ENCODE measurements at places on chromosomes 2 and 18.

DNA sequence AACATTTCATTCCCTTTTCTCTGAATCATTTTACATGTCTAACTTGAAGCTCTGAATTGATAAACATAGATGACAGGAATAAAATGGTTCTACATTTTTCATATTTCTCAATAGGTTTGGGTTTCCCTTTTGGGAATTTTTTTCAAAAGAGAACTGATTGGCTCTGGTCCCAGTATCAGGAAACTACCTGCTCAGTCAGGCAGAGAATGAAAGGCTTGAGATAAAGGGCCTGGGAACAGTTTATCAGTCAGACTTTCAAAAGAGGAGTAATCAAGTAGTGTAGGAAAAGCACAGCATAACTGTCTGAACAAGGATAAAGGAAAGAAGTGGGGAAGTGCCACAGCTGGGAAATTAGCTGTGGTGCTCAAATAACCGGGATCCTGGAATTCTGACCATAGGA lies 28.3 kb upstream of the CCL20 start:
- DNase-seq, result no peak

- no peak for DNase-seq
These were observed 173.7 kb upstream of the HNRNPA3 start for GRCh38 chr2:177038787-177039484.

GRCh38 chr2:167212014-167212648 lies 323.9 kb downstream of the XIRP2 start:
- DNase-seq, result no peak

DNA sequence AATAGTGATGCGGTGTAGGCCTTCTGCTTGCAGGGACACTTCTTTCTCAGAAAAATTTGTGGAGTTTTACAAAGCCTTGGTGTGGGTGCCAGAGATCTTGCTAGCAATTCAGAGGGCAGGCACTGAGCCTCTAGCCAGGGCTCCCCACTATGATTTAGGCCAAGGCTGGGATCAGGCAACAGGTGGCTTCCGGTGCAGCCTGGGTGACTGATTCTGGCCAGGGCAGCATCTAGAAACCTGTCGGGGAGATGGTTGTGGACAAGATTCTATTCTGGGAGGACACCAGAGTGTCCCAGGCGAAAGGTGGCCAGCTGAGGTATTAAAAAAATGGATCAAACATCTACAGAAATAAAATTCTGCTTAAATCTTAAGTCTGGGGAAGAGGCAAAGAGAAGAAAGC lies 21.5 kb upstream of the TNP1 start:
- no peak for DNase-seq

DNA sequence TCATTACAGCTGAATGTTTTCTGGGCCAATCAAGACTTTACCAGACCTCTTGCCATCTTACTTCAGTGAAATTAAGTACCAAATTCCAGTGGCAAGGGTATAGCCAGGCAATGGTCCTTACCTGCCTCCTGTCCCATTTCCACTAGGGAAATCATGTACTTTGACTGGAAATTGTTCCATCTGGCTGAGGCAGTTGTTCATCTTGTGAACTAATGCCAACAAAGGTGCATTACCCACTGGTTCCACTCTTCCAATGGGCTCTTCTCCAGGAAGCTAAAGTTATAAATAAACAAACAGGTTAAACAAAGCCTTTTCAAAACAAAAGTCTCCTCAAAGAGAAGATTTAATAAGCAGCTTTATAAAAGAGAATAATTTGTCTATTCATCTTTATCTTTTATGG lies 80.7 kb upstream of the DNER start:
- no peak for DNase-seq

DNA sequence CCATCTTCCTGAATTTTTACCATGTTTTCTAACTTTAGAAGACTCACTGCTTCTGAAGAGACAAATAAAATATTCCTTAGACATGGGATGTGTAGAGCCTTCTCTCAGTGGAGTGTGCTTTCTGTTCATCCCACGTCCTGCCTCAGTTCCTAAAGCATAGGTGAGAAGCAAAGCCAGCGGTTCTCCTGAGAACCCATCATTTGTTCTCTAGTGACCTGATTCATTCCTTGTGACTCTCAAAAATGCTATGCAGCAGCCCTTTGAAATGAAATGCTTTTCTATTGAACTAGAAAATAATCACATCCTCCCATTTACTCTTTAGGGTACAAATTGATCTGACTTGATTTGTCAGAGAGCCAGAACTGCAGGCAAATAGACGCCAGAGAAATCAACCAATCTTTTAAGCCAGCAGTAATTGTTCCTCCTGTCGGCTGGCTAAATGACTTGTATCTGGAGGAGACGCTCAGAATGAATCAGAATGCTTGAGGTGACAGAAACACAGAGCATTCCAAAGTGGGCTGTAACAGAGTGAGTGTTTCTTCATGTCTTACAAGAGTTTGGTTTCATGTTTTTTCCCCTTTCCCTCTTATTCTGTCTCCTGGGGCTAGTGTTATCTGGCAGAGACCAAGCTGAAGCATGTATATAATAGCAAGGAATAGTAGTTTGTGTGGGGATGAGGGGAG lies 81.3 kb upstream of the TMEM178A start:
- DNase-seq, result no peak

- no peak for DNase-seq
These were observed 6.0 kb downstream of the CAVIN2 start for GRCh38 chr2:191840921-191841320.

GRCh38 chr2:241561832-241562231 lies 3.3 kb downstream of the BOK start:
- DNase-seq, result no peak

DNA sequence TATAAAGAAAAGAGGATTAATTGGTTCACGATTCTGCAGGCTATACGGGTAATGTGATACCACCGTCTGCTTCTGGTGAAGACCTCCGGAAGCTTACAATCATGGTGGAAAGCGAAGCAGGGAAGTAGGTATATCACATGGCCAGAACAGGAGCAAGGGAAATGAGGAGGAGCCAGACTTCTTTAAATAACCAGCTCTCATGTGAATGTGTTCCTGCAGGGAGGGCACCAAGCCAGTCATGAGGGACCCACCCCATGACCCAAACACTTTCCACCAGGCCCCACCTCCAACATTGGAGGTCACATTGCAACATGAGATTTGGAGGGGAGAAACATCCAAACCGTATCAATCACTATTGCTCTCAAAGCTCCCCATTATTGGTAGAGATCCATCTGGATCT lies 61.8 kb downstream of the EFEMP1 start:
- no peak for DNase-seq

- peak; percentile 10 for DNase-seq
These were observed 28.9 kb upstream of the CNOT11 start for GRCh38 chr2:101223814-101224231.

GRCh38 chr18:28175930-28176697 lies 816 bp downstream of the CDH2 start:
- no peak for DNase-seq

- no peak for DNase-seq
These were observed 175.9 kb upstream of the FN1 start for GRCh38 chr2:215611609-215612386.

DNA sequence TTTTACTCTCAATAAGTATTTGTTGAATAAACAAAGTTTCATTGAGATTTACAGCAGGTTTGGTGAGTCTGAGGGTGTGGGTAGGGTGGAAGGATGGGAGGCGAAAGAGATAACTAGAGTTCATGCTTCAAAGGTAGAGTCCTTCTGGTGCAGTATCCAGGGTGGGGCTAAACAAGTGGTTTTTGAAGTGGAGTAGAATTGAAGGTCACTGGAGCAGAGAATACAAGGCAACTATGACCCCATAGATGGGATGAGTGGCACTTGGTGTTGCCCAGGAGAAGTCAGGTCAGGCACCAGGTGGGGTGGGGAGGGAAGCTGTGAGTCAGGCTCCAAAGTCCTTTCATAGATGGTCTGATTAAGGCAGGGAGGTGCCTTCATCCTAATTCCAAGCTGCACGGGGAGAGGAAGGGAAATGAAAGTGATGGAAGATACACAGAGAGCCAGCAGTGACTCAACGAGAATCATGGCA lies 6.6 kb upstream of the CAB39 start:
- DNase-seq, result no peak

- DNase-seq, result no peak
These were observed 152.5 kb downstream of the TSN start for GRCh38 chr2:121907928-121908327.

- DNase-seq, result no peak
These were observed 107.9 kb downstream of the CCDC85A start for GRCh38 chr2:56291711-56292110.

DNA sequence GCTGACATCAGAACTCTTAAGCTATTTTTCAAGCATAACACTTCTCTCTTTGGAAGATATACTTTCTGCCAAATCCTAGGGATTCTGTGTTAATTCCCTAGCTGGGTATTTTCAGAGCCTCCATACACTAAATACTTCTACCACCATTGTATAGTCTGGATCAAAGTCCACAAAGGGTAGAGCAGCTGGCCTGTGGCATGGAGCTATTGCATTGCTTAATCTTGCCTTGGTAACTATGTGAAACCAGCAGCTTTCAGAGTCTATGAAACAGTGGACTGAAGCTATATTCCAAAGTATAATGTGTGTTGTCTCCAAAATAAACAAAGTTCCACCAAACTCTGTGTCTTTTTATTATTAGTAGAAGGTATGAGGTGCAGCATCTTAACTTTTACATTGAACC lies 296.9 kb upstream of the CDH19 start:
- no peak for DNase-seq

DNA sequence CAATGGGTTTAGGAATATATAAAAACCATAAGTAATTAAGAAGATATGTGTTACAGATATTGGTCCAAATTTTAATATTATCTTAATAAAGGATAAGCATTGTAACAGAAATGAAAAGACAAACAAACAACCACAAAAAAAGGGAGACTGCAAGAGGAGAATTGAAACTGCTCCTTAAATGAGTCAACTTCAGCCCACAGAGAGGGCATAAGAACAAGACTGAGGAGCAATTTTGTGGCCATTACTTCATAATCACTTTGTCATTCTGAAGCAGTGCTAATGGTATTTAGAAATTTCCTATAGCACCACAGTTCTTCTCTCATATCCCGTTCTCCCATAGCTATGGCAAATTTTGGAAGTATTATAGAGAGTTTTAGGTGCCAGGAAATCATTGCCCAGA lies 193.2 kb upstream of the HNMT start:
- DNase-seq, result no peak

DNA sequence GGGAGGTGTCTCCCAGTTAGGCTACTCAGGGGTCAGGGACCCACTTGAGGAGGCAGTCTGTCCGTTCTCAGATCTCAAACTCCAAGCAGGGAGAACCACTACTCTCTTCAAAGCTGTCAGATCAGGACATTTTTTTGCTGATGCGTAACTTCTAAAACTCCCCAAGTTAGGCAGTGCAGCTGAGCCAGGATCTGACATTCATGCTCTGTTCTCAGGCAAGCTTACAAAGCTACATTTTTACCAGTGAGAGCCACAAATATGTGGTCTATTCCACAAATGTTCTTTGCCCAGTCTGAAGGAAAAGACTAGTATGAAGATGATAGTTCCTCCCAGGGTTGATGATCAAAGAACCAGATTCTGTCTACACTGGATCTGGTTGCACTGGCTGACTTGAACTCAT lies 184.1 kb downstream of the MTCL1 start:
- DNase-seq, result no peak

DNA sequence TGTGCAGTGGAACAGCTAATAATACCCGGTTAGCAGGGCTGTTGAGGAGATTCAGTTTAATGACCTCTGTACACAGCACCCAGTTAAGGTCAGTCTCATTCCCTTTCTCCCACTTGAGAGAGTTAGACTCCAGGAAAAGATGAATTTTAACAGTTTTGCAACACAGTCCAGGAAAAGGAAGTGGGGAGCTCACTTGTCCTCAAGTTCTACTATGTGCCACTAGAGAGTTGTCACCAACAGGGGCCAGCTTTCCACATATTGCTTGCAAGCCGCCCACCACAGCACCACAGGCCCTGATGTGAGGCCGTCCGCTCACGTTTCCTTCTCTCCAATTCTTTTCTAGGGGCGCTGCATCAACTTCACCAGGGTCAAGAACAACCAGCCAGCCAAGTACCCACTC lies 142.1 kb downstream of the GFPT1 start:
- no peak for DNase-seq

- no peak for DNase-seq
These were observed 155.8 kb upstream of the WDSUB1 start for GRCh38 chr2:159442159-159442852.

DNA sequence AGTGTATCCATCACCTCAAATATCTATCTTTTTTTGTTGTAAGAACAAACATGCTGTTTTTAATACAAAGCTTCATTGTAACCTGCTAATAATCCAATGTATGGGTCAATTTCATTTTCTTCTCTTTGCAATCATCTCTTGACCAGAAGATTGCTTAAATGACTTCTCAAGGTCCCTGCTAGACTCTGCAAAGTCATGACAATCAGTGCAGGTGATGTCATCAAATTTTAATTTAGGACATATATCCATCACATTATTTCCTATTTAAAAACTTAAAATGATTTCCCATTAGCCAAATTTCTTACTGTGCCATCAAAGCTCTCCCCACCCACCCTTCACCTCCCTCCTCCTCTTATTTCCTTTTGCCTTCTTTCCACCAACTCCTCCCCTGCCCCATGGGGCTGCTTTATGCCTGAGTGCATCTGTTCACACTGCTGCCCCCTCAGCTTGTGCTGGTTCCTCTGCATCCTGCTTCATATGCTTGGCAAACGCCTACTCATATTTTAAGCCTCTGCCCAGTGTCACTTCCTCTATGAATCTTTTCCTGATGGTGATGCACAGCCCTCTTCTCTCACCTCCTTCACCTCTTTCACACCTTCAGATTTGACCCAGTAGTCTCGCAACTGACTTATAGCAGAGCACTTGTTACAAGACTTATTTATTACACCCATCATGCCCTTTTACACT lies 20.3 kb downstream of the PLEK start:
- DNase-seq, result no peak

- no peak for DNase-seq
These were observed 32.7 kb downstream of the CELF4 start for GRCh38 chr18:37532917-37533316.

DNA sequence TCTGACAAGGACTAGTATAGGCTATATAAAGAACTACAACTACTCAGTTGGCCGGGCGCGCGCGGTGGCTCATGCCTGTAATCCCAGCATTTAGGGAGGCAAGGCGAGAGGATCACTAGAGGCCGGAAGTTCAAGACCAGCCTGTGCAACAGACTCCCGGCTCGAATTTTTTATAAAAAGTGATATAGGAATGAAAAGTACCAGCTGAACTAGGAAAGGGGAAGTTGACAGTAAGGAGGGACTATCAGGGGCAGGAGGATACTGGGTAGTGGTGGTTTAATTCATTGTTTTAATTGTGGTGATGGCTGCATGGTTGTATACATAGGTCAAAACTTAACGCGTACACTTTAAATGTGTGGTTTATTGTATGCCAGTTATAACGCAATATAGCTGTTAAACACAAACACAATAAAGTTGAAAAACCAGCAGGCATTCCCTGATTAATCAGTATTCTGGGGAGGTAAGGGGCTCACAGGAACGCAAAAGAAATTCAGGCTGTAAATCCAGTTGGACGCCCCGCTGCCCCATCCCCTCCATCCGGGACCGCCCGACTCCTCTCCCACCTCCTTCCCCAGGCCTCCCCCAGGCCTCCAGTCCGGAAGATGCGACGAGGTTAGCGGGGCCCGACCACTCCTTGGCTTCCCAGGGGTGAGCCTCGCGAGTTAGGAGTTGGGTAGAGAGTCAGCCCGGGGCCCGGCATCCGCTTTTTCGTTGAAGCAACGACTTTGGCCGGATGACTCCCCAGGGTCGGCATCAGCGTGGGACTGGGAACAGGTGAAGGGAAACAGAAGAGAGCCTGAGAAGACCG lies 746 bp upstream of the POLR1B start:
- peak; percentile 66 for DNase-seq
